Right hindlimb (tissue), 1 donor: ENCODE measurements at places on chromosomes 3 and 15.

- DNase-seq, result no peak
Observed at GRCh38 chr15:25736461-25736860, 126.7 kb downstream of the ATP10A start.

GRCh38 chr3:114994554-114995341 is 152.3 kb downstream of the ZBTB20 start:
- no peak for DNase-seq

DNA sequence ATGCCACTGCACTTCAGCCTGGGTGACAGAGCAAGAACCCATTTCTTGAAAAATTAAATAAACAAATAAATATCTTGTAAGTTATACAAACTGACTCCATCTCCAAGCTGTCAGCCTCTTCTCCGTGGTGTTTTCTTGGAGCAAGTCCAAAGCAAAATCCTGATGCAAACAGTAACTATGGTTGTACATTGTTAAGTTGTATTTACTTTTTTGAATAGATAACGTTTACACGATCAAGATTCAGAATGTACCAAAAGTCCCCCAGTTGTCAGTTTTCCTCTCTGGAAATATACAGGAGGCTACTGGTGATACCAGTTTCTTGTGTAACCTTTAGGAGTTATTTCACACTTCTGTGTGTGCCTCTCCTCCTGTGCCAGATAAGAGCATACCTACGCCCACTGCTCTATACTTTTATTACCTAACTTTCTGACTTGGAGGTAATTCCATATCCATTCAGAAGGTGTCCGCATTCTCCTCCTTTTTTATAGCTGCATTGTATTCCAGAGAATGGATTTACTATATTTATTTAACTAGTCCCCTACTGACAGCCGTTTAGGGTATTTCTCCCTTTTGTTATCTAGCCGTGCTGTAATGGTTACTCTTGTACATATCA is 14.2 kb downstream of the CMTM7 start:
- DNase-seq, result no peak

DNA sequence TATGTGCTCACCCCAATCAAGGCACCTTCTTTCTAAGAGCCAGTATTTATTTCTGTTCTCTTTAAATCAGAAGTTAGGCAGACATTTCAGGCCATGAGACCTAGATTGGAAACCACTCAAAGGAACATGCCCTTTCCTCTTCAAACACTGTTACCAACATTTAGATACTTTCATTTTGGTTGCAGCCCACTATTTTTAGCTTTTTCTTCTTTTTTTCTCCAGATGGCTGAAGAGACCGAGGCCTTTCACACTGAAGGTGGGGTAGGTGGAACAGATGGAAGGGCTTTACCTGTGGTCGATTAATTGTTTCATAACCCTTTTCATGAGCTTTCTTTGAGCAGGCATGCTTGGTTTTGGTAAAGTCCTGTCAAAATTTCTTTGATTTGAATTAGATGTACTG is 10.9 kb upstream of the LZTFL1 start:
- no peak for DNase-seq

- no peak for DNase-seq
Observed at GRCh38 chr3:31968369-31968926, 12.6 kb downstream of the OSBPL10 start.

DNA sequence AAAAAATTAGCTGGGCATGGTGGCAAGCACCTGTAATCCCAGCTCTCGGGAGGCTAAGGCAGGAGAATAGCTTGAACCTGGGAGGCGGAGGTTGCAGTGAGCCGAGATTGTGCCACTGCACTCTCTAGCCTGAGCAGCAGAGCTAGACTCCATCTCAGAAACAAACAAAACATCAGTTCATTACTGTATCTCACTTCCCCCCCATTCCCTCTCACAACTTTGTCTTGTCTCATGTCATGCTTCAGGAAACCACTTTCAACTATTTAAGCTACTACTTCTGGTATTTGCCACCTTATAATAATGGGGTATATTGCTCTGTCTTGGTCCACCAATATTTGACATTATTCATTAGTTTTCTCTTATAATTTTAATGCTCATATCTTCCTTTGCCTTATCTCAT is 26.2 kb downstream of the PIK3CA start:
- DNase-seq, result no peak

DNA sequence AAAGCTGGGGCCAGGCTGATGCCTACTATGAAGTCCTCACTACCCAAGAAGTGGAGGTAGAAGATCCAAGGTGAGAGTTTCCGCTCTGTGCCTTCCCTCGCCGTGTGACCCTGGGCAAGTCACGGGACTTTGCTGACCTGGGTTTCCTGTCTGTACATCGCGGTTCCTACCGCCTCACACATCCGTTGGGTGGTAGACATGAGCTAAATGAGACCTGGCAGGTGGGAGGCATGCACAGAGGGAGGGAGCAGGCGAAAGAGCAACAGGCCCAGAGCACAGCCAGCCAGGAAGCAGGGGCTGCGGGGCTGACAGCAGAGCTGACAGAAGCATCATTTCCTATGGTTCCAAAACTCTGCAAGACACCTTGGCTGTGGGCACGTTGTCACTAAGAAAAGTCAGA is 157.3 kb upstream of the BHLHE40 start:
- DNase-seq, result no peak

GRCh38 chr3:156455839-156456238 is 99.1 kb downstream of the SSR3 start:
- no peak for DNase-seq

DNA sequence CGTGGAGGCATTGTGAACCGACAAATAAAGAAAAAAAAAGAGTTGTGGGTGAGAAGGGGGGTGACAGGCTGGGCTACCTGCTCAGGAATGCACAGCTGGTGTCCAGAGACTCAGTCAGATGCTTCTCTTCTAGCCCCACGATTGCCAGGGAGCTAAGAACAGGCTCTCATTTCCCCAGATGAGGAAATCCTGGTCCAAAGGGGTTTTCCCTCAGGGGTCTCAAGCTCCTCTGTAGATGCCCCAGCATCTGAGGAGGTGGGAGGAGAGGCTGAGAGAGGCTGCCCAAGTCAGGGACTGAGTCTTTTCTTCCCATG is 35.5 kb downstream of the BNC1 start:
- DNase-seq, result no peak

- DNase-seq, result no peak
Observed at GRCh38 chr3:10469441-10470119, 35.8 kb downstream of the ATP2B2 start.

DNA sequence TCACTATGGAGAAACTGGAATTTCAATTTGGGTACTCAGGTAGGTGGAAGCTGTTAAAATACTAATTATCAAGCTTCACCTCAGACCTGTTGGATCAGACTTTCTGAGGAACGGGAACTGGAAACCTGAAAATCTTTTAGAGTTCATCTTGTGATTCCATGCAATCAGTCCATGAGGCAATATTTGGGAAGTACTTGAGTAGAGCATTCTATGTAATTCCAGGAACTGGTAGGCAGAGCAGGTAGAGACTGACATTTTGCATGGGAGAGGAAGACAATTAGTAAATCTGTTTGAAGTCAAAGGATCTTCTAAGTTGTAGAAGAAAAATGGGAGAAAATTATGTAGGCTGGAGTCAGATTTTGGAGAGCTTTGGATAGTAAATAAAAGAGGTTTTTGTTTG is 43.1 kb downstream of the FGF7 start:
- no peak for DNase-seq

DNA sequence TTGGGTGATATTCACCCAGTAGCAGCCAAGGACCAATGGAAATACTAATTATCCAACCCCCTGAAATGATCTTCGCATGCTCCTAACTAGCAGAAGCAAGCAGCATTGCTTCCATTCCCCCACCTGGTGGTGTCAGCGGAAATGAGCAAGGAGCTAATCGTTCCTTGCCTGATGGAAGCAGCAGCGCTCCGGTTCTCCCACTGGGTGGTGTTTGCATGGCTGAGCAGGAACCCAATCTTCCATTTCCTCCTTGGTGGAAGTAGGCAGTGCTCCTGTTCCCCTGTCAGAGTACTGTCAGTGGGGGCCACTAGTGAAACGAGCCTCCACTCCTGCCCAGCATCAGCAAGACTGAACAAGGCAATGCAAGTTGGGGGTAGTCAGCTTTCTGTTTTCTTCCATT is 311.5 kb downstream of the CACNA2D3 start:
- DNase-seq, result no peak

DNA sequence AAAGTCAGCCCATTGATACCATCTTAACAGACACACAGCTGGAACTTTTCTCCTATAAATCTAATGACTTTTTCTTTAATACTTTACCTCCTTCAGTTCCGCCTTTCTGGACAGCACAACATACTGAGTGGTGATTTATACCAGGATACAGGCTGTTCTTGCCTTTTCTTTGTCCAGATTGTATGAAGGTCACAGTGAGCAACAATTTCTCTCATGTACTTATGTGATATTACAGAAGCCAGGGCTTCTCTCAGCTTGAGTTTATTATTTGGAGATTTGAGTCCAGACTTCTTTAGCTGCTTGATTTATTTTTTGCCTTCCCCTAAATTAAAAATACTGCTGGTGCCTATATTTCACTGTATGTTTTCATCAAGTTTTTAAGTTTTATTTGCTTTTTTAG is 976.0 kb downstream of the ROBO2 start:
- no peak for DNase-seq

- no peak for DNase-seq
Observed at GRCh38 chr3:130758624-130759369, 12.2 kb upstream of the PIK3R4 start.

DNA sequence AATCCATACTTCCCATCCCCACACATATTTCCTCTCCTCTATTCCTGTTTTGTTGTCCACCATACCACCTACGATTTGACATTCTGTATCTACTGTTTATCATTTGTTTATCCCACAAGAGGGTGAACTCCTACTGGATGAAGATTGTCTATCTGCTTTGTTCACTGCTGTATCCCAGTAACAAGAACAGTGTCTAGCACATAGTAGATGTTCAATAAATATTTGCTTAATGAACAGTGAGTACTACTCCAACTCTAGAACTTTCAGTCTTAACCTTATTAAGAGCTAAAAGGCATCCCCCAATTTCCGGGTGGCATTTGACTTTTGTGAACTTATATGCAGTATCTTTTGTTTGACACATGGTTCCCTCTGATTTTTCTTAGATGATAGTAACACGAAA is 1.3 kb downstream of the PYGO1 start:
- DNase-seq, result no peak

GRCh38 chr3:190491533-190492054 is 22.3 kb upstream of the IL1RAP start:
- DNase-seq, result no peak

DNA sequence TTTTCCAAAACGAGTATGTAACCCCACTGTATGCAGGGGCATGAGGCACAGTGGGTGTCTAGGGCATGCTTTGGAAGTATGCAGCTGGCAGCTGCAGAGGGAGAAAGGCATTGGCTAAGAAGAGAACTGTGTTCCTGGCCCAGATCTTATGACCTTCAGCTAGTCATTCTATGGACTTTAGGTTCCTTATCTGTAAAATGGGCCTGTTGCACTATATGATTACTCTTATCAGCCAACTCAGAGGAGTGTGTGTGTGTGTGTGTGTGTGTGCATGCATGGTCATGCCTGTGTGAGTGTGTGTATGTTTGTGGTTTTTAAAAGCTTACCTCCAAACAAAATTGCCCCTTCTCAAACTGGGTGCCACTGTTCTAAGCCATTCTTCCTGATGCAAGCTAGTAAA is 27.4 kb upstream of the CHST2 start:
- DNase-seq, result no peak

- DNase-seq, result peak; percentile 69
Observed at GRCh38 chr15:78204351-78205309, 29.7 kb downstream of the ACSBG1 start.

- no peak for DNase-seq
Observed at GRCh38 chr3:14687360-14687759, 12.4 kb downstream of the C3orf20 start.

- no peak for DNase-seq
Observed at GRCh38 chr3:186849374-186849975, 7.0 kb downstream of the ADIPOQ start.

- DNase-seq, result no peak
Observed at GRCh38 chr3:173009410-173009809, 131.6 kb downstream of the SPATA16 start.

DNA sequence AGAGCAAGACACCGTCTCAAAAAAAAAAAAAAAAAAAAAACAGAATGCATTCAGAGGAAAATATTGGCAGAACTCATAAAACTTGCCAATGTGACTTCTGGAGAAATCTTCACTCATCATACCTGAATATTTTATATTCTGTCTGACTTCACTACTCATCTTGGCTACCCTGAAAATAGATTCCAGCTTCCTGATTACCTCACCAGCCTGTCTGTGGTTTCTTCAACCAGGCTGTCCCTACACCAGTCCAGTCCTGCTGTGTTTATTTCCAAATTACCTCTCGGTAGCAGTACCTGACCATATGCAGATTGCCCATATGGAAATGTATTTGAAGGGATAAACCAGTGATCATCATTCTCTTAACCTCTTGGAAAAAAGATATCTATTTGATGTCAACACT is 9.3 kb upstream of the P3H2 start:
- DNase-seq, result no peak

- no peak for DNase-seq
Observed at GRCh38 chr3:113275929-113276750, 64.8 kb downstream of the BOC start.

- DNase-seq, result no peak
Observed at GRCh38 chr3:72630327-72630968, 217.8 kb downstream of the SHQ1 start.

GRCh38 chr3:133992381-133992780 is 37.3 kb downstream of the SLCO2A1 start:
- DNase-seq, result no peak

DNA sequence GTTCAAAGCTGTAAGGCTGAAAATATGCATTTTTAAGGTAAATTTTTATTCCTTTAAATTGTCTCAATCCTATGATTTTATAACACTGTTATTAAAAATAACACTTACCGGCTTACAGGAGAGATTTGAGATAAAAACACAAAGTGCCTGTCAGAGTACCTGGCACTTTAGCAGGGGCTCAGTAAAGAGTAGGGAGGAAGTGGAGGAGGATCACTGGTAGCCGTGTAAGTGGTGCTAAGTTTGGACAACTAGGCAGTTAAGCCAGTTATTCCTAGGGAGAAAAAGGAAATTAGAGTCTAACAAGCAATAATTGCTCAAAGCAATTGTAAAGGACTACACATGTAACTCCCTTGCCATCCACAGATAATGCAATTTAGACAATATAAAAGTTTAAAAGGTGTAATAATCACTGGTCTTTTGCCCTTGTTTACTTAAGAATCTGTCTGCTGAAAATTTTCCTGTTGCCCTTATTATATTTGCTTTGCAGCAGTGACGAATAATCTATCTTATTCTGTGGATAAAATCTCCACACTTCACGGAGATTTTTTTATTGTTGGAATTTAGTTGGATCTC is 204.8 kb downstream of the CDIN1 start:
- no peak for DNase-seq

DNA sequence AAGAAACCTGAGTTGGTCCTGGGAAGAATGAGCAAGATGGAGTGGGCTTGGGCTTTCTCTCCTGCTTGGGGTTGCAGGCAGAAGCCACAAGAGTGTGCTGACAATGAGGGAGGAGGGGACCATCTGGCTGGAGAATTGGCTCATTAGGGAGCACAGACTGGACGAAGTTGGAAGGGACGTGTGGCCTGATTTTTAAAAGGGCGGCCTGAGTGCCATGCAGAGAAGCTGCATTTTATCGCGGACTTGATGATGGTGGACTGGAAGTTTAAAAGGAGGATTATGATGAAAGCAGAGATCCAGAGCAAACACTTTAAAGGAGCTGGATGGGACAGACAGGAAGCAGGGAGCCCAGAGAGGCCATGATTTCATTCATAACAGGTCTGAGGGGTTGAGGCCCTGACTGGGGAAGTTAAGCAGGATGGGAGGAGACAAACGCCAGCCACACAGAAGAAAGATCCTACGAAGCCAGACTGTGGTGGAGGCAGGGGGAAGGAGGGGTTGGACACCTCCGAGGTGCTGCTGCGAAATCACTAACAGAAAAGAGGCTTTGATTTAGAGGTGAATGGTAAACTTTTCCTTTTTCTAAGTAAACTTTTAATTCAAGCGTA is 23.6 kb downstream of the TLNRD1 start:
- DNase-seq, result peak; percentile 68
